ENCODE measurements at places on chromosomes 4 and X.

DNA sequence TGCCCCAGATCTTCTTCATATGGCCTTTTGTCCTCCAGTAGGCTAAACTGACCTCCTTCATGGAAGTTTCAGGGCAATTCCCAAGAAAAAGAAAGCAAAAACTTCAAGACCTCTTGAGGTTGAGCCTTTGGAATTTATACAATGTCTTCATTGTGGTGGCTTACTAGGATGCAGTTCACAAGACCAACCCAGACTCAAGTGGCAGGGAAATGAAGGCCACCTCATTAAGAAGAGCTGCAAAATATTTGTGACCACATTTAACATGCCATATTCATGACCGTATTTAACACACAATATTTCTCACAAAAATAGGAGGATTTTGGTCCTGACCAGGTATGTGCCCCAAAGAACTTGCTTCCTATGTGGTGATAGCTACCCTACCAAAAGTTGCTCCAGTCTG, 605.5 kb upstream of the PITX2 start:
- no peak for DNase-seq

DNA sequence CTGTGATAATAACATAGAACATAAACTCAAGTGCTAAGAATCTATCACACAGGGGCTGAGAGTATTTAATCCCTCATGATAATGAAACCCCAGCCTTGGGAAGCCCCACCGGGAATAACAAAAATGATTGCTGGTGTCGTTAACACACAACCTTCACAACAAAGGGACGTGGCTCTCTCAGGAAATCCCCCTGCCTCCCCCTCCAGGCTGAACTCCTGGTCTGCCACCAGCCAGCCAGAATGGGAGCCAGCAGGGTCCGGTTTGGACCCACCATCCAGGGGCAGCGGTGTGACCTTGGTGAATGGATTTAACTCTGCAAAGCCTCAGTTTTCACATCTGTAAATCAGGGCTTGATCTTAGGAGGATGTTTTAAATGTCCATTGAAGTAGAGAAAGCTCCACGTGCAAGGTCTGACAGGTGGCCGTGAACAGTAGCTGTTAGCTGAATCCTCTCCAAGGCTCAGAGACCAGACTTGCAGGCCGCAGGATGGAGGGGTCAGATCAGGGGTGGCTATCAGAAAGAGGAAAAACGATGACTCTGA, 46.5 kb downstream of the ABLIM2 start:
- DNase-seq, result no peak

DNA sequence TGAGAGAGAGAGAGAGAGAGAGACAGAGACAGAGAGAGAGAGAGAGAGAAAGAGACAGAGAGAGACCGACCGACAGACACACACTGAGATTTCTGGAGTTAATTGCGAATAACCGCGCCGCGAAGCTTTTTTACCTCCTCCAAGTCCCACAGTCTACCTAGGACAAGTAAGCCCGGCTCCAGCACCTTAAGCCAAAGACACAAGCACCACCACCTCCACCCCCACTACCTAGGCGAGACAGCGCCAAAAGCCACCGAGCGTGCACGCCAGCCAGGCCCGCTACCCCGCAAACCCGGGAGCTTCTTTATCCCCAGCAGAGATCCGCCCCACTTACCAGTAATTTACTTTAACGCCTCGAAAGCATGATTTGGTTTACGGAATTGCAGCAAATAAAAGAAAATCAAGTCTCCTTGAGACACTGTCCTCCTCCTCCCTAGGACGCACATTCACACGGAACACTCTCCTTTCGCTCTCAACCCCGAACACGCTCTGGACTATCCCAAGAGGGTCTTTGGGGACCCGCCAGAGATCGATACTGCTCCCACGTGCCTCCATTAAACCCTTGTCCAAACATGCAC, 649.6 kb upstream of the DIPK2B start:
- peak; percentile 30 for DNase-seq

GRCh38 chr4:107058828-107059227, 22.7 kb upstream of the DKK2 start:
- no peak for DNase-seq

GRCh38 chr4:78661921-78662521, 110.5 kb downstream of the ANXA3 start:
- peak; percentile 88 for DNase-seq

DNA sequence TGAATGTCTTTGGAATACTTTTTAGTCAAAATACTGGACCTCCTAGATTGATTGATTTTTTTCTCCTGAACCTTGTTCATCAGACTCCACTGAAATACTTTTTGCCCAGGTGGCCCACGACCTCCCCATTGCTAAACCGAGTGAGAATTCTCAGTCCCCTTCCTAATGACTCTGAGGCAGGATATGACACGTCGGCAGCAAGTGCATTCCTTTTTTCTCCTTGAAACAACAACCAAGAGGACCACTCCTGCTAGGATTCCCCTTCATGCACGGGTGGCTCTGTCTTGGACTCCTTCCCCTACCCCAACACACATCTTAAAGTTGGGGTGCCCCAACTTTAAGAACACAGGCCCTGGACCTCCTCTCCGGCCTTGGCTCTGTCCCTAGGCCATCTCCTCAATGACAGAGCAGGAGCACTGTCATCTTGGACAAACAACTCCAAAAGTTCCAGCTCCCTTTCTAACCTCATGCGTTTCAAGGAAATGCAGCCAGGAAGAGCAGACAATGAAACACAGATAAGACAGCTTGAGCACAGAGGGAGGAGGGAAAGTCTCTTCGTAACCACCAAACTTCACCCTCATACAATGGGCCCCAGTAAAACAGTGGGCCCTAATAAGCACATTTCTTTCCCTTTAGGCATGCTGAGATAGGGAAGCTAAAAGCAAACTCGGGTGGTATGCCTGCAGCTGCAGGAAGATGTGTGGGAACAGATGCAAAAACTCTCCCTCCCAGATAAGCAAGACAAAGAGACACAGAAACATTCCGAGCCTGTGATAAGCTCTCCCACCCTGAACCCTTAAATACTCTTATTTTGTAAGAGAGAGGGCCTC, 33.9 kb downstream of the ZBTB49 start:
- peak; percentile 77 for DNase-seq

DNA sequence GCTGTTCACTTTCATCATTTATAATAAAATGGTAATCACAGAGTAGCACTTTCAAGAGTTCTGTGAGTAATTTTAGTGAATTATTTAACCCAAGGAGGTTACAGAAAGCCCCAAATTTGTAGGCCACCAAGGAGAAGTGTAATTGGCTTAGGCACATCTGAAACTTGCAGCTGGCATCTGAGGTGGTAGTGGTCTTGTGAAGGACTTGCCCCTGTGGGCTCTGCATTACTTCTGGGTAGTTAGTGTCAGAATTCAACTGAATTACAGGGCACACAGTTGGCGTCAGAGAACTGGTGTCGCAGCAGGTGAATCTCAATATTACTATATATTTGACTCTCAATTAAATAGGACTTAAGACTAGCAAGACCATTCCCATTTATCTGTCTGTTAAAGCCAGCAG, 36.9 kb downstream of the GPR174 start:
- no peak for DNase-seq

DNA sequence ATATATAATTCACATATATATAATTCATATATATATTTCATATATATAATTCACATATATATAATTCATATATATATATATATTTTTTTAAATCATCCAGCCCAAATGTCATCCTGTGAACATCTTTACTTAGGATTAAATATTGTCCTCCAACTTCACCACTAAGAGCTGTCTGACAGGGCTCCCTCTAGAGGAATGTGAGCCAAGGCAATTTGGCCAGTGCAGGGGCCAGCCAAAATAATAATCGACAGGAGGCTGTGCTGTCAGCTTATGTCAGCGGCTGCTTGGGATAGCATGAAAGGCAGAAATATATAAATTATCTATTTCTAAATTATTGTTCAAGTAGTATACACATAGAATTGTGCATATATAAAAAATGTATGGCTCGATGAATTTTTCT, 29.5 kb downstream of the EGFL6 start:
- peak; percentile 3 for DNase-seq

- DNase-seq, result no peak
These were observed 27.7 kb downstream of the EIF2S3 start for GRCh38 chrX:24082447-24082846.

- peak; percentile 46 for DNase-seq
These were observed at the start of gene ELF4 for GRCh38 chrX:130110379-130111219. TSS of gene ELF4 (minus strand) at chrX:130110497. CDS start at chrX:130081330, 29,167 bp downstream.

DNA sequence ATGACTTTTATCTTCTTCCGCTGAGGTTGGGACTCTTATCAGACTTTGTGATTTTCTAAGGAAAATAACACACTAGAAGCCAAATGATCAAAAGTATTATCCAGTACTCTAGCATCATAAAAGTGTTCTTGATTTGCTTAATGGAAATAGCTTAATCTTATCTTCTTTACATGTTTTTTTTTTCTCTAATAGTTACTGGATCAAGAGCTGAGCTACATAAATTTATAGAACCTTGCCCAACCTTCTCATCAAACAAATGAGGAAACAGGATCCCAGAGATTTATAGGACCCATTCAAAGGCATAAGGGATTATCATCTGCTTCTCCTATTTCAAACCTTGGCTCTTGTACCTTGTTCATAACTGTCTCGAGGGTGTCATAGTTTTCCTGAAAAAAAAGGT, 68.3 kb upstream of the WDR17 start:
- no peak for DNase-seq

DNA sequence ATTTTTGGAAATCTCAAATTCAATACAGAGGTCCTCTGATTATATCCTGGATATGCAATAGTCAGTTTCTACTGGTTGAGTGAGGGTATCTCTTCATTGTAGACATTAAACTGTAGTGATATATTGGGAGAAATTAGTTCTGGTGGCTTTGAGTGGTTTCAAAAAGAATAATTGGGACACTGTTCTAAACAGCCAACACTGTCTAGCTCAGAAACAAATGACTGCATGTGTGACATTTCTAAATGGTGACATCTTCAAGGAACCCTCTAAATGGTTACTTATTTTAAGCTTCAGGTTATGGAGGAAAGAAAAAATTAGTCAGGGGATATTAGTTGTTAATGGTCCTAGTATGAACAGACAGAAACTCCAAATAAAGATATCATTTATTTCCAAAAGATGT, 186.2 kb downstream of the LARP7 start:
- no peak for DNase-seq

DNA sequence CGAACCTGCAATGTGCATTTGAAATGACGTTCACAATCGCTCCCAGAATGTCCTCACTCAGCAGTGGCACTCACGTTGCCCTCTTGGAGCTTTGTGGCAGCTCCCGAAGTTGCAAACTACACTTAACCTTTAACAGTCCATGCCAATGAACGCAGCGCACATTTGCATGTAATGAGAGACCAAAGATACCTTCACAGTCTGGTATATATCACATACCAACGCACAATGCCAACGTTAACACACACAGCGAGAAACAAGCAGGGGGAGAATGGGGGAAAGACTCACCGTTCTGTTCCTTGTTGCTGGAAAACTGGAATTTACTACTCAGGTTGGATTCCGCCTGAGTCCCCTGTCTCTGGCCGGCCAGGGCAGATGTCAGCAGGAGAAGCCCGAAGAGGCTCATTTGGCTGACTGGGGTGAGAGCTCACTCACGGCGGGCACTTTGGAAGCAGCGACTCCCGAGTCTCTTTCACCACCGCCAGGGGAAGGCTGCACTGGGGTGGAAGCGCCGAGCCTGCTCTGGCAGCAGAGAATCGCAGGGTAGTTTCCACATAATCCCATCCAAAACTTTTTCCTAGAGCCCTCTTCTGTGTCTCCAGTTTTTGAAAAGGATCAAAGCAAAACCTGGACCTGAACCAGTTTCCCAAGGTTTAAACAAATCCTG, 966 bp downstream of the PDGFC start:
- DNase-seq, result peak; percentile 74

DNA sequence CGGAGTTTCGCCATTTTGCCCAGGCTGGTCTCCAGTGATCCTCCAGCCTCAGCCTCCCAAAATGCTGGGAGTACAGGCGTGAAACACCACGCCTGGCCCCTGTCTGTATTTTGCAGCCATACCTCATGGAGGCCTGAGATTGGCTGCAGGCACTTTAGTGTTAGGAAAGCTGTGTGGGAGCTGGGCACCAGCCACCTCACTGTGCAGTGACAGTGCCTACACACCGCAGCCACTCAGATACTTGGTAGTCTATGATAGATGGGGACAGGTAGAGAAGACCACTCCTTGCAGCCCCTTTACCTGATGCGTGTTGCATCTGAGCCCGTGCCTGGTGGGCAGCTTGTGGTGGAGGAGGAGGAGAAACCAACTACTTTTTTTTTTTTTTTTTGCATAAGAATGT, 16.3 kb downstream of the SMS start:
- no peak for DNase-seq

DNA sequence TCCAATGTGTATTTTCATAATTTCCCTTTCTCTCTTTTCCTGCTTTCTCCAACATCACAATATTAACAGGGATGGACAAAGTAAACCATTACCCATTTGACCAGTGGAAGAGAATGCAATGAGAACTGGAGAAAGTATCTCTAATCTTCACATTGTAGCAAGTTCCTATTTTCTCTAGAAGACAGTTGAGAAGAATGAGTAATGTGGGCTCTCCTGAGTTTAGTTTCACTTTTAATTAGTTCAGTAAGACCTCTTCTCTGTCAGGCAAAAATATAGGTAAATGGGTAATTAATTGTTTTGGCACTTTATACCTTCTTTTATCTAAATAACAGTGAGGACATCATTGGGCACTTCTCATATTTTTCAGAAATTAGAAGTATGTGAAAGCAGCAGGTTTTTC, 602.0 kb downstream of the GLUD2 start:
- no peak for DNase-seq

- no peak for DNase-seq
These were observed 55.8 kb upstream of the GIMD1 start for GRCh38 chr4:106424426-106424825.

DNA sequence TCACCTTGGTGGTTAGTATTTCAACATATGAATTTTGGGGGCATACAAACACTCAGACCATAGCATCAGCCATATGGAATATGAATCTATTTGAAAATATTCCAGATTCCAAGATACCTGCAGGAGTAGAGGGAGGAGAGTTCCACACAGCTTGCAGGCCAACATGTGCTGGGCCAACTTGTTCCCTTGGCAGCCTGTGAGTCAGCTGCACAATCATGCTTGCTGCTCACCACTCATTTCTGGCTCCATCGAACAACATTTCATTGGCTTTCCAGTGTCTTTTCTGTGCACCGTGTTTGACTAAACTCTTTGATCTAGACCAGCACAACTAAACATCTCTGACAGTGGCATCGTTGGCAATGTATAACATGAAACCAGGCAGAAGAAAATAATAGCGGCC, 282.5 kb upstream of the RASGEF1B start:
- no peak for DNase-seq

All from cardiac fibroblast (primary cell).